ENCODE measurements at places on chromosomes 7 and 10.

DNA sequence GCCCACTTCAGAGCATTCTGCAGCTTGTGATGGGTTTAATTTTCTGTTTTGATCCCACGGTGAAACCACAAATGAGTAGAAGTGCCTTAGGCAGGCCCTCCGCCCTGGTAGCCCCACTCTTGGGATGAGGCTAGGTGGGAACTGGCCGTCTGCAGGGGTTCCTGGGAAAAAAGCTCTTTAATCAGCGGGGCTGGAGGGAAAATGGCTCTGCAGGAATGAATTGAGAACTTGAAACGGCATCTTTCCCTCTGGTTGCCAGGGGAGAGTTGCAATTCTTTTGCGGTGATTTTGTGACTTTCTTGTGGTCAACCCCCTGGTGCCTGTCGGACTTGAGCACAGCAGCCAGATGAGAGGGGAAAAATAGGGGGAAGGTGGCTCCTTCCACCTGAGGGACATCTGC is 32.7 kb downstream of the COL26A1 start:
- DNase-seq: no peak

- no peak for DNase-seq
Measured at GRCh38 chr7:143900230-143900766, 1.7 kb downstream of the TCAF1 start.

DNA sequence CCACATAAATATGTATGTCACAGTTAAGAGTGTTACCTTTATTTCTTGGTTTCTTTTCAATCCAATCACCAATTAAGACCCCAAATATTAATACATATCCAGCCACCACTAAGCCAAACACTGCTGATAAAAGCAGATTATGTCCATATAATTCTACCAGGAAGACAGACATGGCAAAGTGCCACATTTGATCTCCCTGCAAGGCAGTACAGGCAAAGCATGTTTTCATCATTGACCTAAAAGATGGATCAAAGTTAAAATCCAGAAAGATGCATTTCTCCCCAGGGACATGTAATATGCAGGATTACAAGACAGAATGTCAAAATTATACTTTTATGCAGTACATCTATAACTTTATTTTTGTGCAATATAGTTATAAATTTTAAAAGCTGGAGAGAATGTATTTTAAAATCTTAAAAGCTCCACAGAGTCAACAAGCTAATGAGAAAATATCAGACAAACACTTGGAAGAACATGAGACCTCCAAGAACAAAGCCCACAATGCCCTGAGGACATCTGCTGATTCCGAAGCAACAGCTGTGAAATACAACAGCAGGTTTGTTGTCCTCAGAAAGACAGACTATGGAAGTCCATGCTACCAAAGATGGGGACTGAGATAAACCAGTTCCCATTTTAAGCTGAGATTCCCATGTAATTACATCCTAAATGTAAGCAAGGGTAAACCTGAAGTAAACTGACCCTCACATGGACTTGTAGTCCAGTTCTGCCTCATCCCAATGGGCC is 54.5 kb upstream of the TOMM7 start:
- DNase-seq: no peak

GRCh38 chr10:52368725-52369124 is 54.6 kb downstream of the DKK1 start:
- no peak for DNase-seq

- no peak for DNase-seq
Measured at GRCh38 chr7:5437987-5438386, 14.4 kb upstream of the TNRC18 start.

- peak; percentile 75 for DNase-seq
Measured at GRCh38 chr7:50092579-50093491, at the start of gene ZPBP. Gene ZPBP, minus strand, starts transcription at chr7:50093246. Its CDS starts 52 bp downstream, at chr7:50093194.

All from GM20000 (cell line).